CD4-positive, alpha-beta T cell treated with Interleukin-6 at 100 ng/mL for 8 hours (primary cell): ENCODE measurements at places on chromosomes 7 and 10.

GRCh38 chr7:102264367-102264891 is 22.2 kb upstream of the SH2B2 start:
- DNase-seq = no peak

DNA sequence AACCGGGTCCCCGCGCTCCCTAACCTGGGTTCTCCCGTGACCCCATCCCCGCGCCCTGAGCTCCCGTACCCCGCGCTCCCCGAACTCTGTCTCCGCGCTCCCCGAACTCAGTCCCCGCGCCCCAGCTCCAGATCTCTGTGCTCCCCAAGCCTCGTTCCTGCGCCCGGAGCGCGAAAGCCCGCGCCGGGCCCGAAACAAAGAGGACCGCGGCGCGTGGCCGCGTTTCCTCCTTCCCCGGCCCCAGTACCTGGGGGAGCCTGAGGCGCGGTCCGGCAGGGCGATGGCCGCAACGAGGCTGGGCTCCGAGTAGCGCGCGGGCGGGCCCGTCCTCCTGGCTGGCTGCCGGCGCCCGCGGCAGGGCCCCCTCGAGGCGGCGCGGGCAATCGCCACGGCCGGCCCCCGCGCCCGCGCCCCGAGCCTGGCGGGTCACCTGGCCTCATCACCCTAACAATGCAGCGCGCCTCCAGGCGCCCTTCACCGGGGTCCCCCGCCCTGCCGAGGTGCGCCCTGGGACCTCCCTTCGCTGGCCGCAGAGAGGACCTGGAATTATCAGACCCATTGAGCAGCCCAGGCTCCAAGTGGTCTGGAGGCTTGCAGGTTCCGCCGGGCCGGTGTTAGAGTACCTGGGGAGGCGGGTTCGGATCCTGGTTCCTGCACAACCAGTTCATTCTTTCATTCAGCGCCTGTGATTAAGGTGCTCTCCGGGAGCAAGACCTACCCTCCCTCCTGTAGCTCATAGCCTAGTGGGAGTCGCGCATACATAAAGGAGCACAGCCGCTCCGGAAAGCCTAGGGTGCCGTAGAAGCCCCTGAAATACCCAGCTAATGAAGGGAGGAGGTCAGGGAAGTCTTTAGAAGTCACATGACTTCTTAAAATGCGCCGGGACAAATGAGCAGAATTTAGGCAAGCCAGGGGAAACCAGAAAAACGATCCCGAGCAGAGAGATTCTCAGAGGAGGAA is at the start of gene TNS3:
TSS of gene TNS3 (minus strand) at position 308 of the 960 bp plus-strand sequence. CDS start 142,475 bp downstream, outside the sequence.
- no peak for DNase-seq

DNA sequence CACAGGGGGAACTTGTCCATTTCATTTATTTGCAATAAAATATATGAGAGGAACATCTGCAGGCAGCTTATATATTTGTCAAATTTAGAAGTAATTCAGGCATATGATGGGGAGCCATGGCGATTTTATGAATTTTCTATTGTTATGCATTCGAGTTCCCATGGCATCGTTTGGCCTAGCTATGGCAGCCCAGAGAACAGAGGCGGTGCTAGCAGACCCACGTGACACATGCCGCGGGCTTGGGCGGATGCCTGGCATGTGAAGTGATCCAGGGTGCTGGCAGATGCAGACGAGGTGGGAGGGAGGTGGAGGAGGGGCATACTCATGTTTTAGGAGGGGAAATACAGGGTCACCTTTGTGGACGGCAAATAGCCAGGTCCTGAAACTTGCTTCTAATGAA is 560.0 kb upstream of the GALNT17 start:
- DNase-seq = no peak

DNA sequence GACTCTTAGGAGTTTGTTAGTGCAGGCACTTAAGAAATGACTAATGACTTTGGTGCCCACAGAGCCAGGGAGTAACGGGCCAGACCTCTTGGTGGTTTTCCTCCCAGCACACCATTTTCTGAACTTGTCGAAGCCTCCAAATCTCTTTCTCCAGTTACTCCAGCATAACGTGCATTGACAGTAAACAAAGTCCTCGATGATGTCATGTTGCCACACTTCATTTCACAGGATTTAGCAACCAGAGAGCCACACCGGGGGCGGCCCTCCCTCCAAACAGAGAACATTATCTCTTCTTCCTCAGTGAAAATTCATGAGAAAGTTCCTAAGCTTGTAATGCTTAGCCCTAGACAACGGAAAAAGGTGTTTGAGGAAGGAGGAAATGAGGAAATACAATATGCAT is 4.0 kb upstream of the SVOPL start:
- DNase-seq = no peak

GRCh38 chr7:142134909-142135308 is 23.4 kb downstream of the MGAM2 start:
- no peak for DNase-seq

- no peak for DNase-seq
Measured at GRCh38 chr7:8702807-8703206, 269.4 kb downstream of the NXPH1 start.

DNA sequence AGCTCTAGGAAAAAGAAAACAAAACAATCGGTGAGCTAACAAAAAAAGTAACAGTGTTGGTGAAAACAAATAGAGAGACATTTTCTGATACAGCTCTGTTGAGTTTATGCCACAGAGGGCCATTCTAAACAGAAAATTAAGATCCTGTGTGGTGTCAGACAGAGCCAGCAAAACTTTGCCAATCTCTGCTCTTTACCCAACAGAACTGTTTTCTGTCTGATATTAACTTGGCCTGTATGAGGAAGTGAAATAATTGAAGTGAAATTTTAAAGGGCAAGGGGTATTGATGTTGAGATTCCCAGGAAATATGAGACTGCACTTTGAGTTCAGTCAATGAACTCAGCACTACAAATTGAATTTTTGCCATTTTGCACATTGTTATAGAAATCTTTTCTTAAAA is 101.0 kb downstream of the AOAH start:
- no peak for DNase-seq

GRCh38 chr10:125584954-125585353 is 98.0 kb downstream of the TEX36 start:
- DNase-seq = no peak
